Thoracic aorta (tissue), 2 donors: ENCODE measurements at places on chromosomes 16 and 17.

GRCh38 chr16:80759419-80760162 is 44.8 kb downstream of the CDYL2 start:
- no peak for DNase-seq

- DNase-seq = no peak
Observed at GRCh38 chr16:70735141-70735979, 49.5 kb upstream of the MTSS2 start.

DNA sequence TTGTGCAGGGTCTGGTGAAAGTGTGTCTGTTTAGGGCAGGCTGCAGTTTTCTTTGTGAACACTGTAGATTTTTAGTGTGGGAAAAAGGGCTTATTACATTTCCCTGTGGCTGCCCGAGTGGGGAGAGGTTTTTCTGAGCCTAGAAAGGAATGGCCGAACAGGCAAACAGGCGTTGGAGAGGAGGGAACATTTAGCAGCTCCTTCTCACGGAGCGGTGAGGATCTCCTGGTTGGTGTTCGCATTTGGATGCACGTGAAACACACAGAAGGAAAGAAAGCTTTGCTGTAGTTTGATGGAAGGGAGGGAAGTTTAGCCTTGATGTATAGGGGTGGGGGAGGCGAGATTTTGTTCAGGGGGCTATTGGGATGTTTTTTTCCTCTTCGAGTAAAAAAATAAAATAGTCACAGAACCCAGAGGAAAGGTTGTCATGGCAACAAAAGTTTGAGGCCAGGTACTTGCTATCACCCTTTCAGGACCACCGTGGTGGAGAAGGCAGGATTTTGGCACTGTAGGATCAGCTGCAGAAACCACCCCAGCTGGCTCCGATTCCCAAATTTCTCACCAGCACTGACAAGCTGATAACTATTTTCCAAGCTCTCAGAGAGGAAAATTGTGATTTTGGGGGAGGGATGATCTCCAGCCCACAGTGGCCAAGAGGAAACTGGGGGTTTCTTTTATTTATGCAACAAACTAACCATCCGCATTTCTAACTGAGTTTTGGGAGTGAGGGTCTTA is 3.5 kb downstream of the GSG1L start:
- no peak for DNase-seq

DNA sequence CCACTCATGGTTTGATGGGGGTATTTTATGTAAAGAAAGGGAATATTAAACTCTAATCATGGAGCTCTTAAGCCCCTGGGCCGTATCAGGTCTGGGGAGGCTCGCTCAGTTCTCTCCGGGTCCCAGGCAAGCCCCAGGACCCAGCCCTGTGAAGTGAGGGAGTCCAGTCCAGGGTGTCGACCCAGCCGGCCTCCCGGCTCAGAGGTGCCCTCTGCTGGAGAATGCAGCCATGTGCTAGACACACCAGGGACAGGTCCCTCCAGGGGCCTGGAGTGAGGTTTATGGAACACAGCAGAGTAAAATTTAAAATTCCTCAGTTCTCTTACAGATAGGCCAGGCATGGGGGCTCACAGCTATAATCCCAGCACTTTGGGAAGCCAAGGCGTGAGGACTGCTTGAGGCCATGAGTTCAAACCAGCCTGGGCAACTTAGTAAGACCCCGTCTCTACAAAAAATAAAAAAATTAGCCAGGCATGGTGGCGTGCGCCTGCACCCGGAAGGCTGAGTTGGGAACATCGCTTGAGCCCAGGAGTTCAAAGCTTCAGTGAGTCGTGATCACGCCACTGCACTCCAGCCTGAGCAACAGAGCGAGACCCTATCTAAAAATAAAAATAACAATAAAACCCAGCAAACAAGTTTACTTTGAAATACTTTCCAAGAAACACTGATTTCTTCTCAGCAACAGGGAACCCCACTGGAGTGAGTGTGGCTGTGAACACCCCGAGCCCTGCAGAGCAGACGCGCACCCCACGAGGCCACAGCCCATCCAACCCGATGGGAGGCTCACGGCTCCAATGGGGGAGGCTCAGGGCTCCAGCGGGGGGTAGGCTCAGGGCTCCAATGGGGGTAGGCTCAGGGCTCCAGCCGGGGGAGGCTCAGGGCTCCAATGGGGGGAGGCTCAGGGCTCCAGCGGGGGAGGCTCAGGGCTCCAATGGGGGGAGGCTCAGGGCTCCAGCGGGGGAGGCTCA is 72.2 kb downstream of the ZNF778 start:
- no peak for DNase-seq

DNA sequence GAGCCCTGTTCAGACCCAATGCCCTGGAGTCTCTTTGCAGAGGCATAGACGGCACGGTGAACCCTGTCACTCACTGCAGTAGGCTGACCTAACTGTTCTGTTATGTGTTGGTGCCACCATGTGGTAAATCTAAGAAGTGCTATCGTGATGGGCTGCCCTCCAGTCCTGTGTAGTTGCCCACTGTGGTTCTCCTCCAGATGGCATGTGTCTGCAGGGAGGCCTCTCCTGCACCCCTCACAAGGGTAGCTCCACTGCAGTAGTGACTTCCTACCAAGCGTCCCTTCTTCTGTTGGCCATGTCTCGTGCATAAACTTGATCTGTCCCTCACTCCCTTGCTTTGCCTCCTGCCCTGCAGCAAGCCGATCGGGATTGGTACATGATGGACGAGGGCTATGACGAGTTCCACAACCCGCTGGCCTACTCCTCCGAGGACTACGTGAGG is 5.8 kb downstream of the DHX38 start:
- DNase-seq = no peak

GRCh38 chr17:13030459-13031300 is 12.9 kb upstream of the ELAC2 start:
- DNase-seq = no peak

GRCh38 chr17:31686495-31686894 is 172.5 kb downstream of the COPRS start:
- no peak for DNase-seq

GRCh38 chr17:4919511-4920047 is 12.5 kb upstream of the GP1BA start:
- no peak for DNase-seq

- DNase-seq = no peak
Observed at GRCh38 chr17:30113213-30113612, 3.4 kb upstream of the NSRP1 start.

- no peak for DNase-seq
Observed at GRCh38 chr16:83215406-83216001, 588.7 kb downstream of the CDH13 start.

- no peak for DNase-seq
Observed at GRCh38 chr17:58300336-58300735, 19.6 kb upstream of the MPO start.

DNA sequence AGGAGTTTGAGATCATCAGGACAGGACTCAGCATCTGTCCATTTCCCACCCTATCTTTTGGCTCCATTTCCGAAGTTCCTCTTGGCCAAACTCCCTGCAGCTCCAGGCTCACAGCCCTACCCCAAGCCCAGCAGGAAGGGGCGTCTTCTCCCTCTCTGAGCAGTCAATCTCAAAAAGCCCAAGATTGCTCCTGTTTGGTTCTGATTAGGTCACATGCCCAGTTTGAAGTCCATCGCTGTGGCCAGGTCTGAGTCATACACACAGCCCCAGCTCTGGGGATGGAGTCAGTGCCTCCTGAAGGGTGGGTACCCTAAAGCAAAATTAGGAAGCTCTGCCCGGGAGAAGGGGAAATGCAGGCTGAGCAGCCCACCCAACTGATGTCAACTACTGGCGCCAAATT is 23.9 kb downstream of the SNX20 start:
- no peak for DNase-seq

DNA sequence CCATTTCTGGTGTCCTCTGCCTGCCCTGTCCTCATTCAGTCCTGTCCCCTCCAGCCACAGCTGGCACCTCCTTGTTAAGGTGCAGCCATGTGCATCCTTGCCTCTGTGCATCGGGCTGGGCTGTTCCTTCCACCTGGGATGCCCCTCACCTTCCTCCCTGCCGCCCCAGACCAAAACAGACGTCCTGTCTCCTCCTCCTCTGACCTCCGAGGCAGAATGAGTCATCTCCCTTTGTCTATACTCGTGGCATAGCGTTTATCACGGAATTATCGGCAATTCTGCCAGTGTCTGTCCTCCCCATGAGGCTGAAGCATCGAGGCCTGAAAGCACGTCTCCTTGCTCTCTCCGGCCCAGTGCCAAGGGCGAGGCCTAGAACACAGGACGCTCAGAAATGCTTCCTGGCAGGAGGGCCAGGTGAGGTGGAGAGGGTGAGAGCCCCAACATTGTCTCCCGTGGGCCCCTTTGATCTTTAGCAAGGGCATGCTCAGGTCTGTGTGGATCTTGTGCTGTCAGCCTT is 4.6 kb downstream of the RAI1 start:
- no peak for DNase-seq

DNA sequence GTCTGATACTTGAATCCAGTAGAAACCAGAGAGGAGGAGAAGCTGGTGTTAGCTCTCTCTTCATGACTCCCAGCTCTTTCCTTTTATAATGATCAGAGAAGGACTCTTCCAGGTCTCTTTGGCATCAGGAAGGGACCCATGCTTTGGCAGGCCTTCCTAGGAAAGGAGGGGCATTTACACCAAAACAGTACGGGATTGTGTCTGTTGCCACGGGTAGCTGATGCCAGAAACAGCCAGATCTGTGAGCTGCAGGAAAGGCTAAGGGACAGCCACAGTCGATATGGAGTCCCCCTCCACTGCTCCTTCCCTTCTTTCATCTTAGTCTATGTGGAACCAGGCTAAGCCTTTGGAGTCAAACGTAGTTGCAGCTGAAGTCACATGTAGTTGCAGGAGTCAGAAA is 9.3 kb downstream of the CEP295NL start:
- no peak for DNase-seq

DNA sequence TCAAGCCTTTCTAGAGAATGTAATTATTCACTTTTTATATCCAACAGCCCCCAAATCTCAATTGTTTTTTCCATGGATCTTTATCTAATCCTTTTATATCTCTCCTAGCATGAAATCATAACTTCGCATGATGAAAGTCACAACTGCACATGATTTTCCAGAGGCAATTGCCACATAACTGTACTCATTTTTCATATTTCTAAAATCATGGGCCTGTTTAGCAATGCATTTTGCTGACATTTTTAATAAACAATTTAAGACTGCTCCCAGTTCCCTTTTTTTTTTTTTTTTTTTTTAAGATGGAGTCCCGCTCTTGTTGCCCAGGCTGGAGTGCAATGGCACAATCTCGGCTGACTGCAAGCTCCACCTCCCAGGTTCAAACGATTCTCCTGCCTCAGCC is 83.5 kb downstream of the VMP1 start:
- DNase-seq = no peak

GRCh38 chr16:89847051-89847939 is 19.0 kb downstream of the SPIRE2 start:
- DNase-seq = no peak

- DNase-seq = no peak
Observed at GRCh38 chr16:79932572-79932971, 332.0 kb upstream of the MAF start.

GRCh38 chr17:18246880-18247612 is 11.5 kb downstream of the FLII start:
- DNase-seq = no peak

DNA sequence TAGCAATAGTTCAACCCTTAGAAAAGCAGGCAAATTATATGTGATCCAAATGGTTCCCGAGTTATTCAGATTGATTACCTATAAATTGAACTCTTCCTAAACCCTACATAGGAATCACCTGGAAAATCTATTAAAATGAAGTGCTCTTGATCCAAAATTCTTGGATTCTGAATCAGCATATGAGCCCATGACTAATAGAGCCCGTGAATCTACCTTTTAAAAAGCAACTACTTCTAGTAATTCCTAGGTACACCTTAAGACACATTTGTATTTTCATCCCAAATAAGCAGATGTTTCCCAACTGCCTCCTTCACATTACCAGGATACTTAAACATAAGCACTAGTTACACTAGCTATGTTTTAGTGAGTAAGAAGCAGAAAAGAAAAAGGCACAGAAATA is 1171.0 kb upstream of the GOT2 start:
- no peak for DNase-seq

DNA sequence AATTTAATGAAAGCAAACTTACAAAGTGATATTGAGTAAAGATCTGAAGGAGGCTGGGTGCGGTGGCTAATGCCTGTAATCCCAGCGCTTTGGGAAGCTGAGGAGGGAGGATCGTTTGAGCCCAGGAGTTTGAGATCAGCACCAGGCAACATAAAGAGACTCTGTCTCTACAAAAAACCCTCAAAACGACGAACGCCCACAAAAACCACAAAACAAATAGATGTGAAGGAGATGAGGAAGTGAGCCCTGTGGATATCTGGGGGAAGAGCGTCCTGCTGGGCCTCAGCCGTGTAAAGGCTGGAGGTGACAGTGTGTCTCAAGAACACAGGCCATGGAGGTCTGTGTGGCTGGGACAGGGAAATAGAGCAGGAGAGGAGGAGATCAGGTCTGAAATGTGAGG is 68.8 kb downstream of the ITFG1 start:
- DNase-seq = no peak

GRCh38 chr17:76840443-76840767 is 27.8 kb upstream of the MGAT5B start:
- DNase-seq = no peak

DNA sequence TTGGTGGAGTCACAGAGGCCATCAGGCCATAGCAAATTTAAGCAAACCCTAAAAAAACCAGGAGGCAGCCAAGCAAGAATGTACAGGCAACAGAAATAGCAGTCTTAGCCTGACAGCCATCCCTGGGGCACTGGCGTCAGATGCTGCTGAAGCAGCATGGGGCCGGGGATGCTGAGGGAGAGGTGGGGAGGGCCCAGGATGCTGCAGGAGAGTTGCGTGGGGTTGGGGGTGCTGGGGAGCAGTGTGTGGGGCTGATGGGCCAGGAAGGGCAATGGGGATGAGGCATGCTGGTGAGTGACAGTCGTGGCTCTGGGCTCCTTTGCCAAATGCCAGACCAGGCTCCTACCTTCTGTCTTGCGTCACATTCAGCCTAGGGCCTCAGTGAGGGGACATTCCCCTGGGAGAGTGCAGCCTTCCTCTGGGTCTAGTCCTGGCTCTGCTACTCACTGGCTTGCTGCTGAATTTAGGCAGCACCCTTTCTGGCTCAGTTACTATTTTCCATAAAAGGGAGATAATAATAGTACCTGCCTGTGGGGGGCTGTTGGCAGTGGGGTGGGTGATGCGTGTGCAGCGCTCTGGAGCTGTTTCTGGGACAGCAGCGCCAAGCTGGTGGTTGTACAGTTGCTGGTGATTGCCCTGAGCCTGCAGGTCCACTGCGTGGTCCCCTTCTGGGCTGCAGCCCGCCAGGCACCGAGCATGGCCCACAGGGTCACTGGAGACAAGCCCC is 88.1 kb downstream of the AMFR start:
- DNase-seq = no peak

DNA sequence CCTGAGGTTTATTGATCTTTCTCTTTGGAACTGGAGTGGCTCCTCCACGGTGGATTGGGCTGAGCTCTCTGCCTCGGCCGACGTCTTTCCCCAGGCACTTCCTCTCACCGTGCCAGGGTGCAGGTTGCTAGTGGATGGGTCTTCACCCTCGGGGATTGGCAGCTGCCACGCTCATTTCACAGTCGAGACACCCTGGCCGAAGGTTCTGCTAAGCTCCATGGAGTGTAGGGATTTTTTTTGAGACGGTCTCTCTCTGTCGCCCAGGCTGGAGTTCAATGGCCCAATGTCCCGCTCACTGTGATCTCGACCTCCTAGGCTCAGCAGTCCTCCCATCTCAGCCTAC is 280.8 kb downstream of the SEC14L1 start:
- DNase-seq = no peak

GRCh38 chr16:87129771-87130170 is 187.4 kb downstream of the C16orf95 start:
- no peak for DNase-seq

- DNase-seq = no peak
Observed at GRCh38 chr16:72615856-72616255, 432.1 kb downstream of the ZFHX3 start.
